A549 (cell line): ENCODE measurements at places on chromosomes 3 and 15.

DNA sequence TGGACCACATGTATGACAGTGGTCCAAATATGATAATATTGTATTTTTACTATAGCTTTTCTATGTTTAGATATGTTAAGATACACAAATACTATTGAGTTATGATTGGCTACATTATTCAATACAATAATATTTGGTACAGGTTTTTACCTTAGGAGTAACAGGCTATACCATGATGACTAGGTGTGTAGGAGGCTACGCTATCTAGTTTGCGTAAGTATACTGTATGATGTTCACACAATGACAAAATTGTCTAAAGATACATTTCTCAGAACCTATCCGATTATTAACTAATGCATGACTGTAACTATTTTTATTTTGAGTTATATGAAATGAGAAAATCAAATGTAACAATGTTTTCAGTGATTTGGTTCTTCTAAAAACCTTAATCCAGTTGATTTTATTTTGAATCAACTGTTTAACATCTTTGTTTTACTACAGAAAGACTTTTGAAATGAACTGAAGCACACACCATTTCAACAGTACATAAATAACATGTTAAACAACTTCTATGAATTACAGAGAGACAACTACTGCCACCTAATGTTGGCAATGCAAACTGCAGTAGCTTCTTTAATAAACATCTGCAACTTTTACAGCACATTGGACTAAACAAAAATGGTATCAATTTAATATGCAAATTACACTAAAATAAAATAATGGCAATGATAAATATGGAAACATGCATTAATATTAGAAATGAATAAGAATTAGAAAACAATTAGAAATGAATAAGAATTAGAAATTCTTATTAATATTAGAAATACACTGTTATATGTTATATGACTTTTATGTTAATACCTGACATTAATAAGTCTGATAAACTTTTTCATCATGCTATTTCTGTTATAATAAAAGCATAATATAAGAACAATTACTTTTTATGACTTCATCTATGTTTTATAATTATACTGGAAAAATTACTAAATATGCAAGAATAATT, 255.7 kb downstream of the MBNL1 start:
- DNase-seq, result no peak

DNA sequence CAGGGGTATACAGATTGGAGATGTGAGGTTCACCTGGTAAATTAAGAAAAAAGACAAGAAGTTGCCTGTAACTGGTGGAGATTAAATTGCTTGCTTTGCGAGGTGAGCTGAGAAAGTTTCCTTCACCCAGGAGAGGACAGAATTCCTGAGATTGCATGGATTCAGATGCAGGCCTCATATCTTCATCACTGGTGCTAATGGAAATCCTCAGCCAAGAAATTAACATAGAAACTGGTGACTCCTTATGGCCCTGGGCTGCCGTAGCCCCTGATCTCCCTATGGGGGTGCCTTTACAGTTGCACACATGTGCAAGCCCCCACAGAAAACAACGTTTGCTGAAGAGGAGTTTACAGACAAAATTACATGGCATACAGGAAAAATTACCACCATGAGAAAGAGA, 68.0 kb downstream of the EEFSEC start:
- no peak for DNase-seq

DNA sequence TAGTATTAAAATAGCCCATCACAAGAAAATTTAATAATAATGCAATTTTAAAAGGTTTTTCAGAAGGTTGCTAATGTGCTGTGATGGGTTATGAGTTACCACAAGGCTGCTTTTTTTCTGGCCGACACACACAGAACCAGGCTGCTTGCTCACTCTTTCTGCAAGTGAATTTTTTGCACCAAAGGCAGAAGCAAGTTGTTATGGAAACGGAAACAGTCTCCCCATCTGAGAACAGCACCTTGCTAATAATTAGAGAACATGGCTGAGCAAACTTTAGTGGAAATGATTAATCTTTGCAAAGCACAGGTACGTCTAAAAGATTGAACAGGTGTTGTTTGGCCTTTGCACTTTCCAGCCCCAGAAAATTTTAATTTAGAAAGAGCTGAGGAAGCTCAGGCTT, 51.0 kb downstream of the CACNA2D3 start:
- no peak for DNase-seq

GRCh38 chr3:186614266-186614596, 1.4 kb downstream of the AHSG start:
- no peak for DNase-seq

- no peak for DNase-seq
Measured at GRCh38 chr3:175258763-175259162, 399.6 kb downstream of the NAALADL2 start.

DNA sequence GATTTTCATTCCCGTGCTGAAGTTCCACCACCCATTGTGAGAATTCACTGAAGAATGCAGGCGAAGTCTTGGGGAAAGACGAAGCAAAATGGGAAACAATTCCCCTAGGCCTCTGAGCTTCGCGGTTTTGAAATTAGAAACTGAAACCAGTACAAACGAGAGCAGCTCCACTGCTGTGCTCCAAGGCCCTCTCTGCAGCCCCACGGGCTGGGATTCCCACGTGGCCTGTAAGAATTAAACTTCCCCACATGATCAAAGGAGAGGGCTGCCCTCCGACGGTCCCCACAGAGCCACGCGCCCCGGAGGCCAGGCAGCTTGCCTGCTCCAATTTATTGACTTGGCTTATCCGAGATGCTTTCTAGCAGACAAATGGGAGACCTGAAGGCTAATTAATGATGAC, 144.0 kb downstream of the GREM1 start:
- no peak for DNase-seq

- no peak for DNase-seq
Measured at GRCh38 chr3:186472456-186473008, 71.6 kb downstream of the CRYGS start.

- DNase-seq, result no peak
Measured at GRCh38 chr15:48966595-48967301, 3.0 kb upstream of the SHC4 start.

- DNase-seq, result no peak
Measured at GRCh38 chr15:45495588-45495987, 27.0 kb downstream of the SLC30A4 start.

DNA sequence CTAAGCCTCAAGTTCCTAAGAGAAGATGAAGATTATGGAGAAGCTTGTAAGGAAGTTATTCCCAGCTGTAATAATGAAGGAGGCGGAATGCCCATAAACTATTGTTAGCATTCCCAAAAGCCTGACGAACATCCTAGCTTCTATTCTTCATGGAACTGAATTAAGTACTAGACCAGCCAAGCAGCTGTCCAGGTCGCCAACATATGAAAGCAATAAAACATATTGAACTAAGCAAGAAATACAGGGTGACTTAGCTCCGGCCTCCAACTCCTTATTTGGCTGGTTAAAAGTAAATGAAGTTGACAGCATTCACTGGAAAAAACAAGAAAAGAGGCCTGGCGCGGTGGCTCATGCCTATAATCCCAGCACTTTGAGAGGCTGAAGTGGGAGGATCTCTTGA, 174.0 kb upstream of the TPM1 start:
- no peak for DNase-seq

DNA sequence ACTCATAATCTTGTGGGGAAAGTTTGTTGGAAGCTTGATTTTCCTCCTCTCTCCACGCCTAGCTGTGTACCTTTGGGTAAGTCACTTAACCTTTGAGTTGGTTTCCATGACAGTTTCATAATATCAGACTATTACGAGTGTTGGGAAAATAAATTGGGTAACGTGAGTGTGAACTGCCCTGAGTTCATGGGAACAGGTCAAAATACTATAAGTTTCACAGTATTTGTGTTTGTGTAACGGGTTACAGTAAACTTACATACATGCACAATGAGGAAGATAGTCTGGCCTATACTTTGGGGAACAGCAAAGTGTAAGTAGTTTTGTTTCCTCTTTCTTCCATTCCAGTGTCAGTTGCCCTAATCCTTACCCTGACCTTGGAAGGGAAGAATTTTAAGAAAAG, 509.9 kb downstream of the MECOM start:
- no peak for DNase-seq

DNA sequence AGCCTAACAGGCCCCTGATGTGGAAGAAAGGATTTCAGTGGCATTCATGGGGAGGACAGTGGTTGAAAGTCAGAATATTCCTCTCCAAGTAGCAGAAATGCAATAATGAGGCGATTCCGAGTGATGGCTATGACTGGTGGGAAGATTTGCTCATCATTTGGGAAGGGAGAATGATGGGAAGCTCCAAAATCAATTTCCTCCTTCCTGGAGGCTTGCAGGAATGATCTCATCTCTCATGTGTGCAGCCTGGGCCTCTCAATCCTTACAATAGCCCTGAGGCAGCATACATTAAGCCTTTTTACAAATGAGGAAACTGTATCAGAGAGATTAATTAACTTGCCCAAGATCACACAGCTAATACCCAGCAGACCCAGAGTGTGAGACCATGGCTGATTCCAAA, 58.7 kb downstream of the BOC start:
- no peak for DNase-seq

- no peak for DNase-seq
Measured at GRCh38 chr3:184531626-184532280, 29.8 kb upstream of the EPHB3 start.

- no peak for DNase-seq
Measured at GRCh38 chr3:70067860-70068521, 68.5 kb downstream of the SAMMSON start.

DNA sequence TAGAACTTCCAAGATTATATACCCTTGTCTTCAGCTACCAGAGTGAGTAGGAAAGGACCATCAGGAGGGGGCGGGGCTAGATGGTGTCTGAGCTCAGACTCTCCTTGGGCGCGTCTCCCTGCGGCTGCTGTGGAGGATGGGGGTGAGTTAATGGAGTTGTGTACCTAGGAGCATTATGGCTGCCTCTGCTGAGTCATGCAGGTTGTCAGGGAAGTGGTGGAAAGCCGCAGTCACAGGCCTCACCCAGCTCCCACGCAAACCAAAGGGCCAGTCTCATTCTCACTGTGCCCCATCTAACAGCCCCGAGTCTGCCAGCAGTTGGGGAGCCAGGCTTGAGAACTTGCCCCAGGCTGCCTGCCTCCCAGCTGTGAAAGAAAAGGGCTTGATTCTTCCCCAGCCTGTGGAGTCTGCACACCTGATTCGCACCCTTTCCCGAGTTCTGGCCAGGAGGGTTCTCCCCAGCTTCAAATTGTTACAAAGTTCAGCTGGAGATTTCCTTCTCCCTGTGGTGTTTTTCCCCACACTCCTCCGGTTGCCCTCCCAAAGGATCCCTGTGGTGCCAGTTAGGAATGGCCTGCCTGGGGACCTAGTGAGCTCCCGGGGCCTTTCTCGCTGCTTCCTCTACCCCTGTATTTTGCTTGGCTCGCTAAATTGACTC, 143.3 kb downstream of the HCN4 start:
- peak; percentile 23 for DNase-seq

- no peak for DNase-seq
Measured at GRCh38 chr15:63050731-63051155, 8.2 kb downstream of the TPM1 start.

DNA sequence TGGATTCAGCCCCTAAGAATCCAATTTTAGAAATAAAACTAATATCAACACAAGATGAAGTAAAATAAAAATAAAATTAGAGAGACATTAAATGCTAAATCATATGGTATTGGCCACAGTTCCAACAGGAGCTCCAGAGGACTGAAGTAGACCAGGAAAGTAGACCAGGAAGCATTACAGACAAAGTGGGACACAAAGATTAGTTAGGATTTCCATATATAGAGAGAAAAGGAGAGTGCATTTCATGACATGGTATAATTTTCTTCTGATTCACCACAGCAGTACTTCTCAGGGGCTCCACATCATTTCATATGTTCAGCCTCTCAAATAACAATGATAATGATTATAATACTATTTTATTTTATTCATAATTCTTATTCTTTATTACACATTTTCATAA, 18.3 kb downstream of the FGF7 start:
- no peak for DNase-seq

- DNase-seq, result peak; percentile 2
Measured at GRCh38 chr3:62558549-62559112, 185.3 kb upstream of the FEZF2 start.

DNA sequence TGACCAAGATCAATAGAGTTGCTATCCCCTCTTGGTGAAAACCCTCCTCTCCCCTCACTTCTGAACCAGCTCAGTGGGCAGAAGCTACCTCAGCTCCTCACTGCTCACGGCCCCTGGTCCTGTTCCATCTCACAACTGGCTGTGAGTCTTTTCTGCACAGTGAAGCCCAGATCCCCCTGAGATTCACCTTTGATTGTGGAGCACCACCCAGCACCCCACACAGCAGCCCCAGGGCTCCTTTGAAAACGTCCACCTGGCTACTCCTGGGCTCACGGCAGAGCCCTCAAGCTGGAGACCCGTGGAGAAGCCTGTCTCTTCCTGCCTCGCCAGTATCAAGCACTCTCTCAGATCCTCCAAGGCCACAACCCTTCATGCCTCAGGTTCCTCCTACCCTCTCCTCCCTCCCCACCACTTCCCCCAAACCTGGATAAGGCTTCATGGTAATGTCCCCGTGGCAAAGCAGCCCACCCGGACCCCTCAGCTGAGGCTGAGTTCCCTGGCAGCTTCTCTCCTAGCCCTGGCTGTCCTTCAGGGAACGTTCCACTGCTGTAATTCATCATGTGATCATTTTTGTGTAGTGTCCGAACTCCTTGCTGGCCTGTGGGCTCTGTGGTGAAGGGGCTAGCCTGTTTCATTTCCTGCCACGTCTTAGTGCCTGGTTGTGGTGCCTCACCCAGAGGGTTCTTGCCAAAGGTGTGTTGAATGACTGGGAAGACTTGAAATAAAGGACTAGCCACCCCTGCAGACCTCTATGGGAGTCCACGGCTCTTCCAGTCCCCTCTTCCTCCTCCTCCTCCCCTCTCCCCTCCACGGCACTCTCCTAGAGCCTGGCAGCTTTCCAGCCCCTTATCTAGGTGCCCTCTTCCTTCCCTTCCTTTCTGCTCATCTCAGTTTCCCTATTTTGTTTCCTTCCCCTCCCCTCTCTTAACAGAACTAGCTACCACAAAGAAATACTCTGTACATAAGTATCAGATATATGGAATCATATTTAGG, 44.5 kb downstream of the KY start:
- no peak for DNase-seq

- no peak for DNase-seq
Measured at GRCh38 chr3:156206157-156206556, 85.8 kb downstream of the KCNAB1 start.

- DNase-seq, result no peak
Measured at GRCh38 chr3:97820780-97821179, 1.0 kb upstream of the CRYBG3 start.

- DNase-seq, result no peak
Measured at GRCh38 chr3:95311272-95311671, 1248.4 kb downstream of the NSUN3 start.

DNA sequence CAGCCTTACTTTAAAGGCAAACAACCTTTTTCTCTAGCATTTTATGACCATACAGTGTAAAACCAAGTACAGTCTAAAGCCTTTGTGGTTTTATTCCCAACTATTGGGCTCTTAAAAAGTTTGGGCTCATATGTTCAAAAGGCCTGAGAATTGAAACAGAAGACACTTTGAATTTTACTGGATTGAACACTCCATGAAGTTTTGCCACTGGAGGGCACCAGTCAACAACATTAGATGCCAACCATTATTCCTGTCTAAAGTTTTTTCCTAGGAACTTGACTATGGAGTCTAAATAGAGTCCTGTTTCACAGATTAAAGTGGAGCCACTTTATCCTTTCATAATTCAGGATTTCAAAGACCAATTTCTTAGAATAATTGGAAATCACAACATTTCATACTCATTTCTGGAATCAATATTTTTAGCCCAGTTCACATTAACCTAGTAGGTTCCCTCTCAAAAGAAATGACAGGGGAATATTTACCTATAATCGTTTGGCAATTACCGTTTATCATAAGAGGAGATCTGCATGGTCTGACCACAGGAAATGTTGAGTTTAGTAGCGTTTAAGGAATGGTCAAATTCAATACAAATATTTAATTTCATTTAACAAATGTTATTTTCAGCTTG, 244.1 kb upstream of the PDZRN3 start:
- DNase-seq, result peak; percentile 7
